ENCODE measurements at places on chromosomes 3 and 15.

GRCh38 chr15:74158855-74159650 is 14.5 kb upstream of the ISLR start:
- no peak for DNase-seq

- peak; percentile 66 for DNase-seq
Measured at GRCh38 chr3:197700095-197700494, 36.6 kb downstream of the RUBCN start.

DNA sequence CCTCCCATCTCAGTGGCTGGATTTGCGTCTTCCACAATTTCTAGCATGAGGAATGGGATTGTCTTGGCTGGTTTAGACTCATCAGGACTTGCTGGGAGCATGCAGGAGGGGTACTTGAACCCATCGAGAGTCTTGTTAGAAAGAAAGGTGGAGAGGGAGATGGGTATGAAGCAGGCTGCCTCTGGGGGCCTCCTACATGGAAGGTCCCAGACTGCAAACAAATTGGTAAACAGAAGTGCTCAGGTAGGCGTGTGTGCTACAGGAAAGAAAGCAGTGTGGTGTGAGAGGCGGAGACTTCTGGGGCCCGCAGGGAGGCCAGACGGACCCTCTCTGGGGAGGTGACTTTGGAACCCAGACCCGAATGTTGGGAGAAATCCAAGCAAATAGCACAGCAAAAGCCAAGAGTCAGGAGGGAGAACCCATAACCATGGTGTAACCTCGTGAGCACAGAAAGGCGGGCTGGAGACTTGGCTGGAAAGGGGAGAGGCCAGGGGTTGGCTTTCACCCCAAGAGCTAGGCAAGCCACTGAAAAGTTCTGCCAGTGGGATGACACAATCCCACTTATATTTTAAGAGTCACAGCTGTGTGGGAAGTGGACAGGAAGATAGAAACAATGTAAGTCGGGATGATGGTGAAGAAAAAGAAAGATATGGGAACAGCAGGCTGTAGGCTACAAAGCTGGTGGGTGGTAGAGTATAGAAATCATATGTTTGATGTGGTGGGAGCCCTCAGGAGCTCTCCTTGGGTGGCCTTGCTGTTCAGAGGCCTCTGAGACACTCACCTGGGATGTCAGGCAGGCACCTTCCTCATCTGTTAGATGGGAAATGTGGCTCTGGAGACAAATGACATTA is 130.1 kb upstream of the PRR20G start:
- DNase-seq = no peak

DNA sequence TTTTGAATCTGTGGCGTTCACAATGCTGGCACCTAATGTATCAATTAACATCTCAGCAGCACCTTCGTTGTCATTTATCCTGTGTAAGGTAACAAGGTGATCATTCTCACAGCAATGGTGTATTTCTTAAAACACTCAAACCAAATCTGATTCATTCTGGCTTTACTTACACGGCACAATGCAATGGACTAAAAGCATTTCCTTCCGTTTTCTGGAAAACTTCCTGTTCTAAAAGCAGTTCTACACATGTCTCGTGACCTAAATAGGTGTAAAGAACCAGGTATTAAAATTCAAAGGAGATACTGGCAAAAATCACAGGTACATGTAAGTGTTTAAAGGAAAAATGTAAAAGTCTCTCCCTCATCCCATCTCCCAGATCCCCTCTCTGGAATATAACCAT is 77.8 kb downstream of the BTD start:
- DNase-seq = peak; percentile 62

GRCh38 chr3:126156468-126156867 is 23.9 kb downstream of the ALDH1L1 start:
- DNase-seq = no peak
